Neural crest cell (in vitro differentiated cells): ENCODE measurements at places on chromosomes 2 and 18.

DNA sequence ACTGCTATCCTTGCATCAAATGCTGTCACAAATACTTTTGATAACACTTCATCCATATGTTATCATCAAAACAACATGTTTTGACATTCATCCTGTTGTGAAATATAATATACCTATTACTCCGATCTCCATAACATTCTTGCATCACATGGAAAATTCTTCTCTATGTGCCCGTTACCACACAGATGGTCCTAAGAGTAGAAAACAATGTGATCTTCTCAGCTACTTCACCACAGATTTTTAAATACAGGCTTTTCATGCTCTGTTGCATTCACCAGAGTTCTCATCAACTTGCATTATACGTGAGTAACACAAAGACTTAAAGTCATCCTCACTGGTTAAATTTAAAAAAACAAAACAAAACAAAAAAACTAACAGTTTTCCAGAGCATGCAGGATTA lies 1603.3 kb upstream of the ZEB2 start:
- no peak for DNase-seq

DNA sequence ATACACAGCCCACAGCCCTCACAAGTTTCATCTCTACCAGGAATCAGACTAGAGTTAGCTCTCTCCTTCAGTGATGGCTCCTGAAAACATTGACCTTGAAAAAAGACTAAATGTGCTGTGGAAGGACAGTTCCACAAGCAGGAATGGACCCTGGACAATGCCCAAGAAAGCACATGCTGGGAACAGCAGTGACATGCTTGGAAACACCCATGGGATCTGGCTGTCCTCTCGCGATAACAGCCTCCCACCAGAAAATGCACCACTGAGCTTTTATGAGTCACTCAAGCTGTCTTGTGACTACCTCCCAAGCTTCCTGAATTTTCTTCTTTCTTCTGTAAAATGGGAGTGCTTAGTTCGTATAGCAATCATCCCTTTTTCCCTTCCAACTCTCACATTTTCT lies 269.2 kb downstream of the LRATD1 start:
- no peak for DNase-seq

DNA sequence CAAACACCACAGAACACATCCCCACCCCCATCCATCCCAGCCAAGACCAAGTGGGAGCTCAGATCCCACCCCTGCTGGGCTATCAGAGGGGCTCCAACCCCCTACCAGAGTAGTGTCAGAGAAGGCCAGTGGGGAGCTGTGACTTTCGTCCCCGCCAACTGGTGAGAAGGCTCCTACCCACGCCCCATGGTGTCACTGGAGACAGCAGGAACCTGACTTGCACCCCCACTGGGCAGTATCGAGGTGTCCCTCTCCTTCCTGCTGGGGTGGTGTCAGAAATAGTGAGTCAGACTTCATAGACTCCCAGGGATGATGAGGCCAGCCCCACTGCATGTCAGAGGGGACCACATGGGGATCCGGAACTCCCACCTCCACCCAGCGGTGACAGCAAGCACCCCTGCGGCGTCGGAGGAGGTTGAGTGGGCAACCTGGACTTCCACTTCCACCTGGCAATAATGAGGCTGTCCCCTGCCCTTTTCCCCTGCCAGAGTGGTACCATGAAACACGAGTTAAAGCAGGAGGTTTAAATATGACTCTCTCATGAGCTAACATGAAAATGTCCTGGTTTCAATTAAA lies 106.7 kb downstream of the CTIF start:
- no peak for DNase-seq

DNA sequence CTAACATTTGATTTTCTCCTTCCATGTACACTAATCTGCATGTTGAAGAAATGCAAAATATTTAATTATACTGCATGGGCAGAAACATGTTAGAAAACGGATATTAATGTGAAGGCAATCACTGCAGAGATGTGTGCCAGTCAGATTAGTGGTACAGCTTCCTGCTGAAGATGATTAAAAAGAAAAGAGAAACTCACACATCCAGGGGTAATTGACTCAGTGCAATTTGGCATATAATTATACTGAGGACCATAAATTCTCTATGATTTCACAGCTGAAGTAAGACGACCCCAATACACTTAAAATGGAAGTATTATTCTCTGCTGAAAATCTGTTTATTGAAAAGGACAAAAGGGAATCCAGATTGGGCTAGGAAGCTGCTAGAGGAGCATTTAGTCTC lies 243.4 kb downstream of the TGIF1 start:
- no peak for DNase-seq

DNA sequence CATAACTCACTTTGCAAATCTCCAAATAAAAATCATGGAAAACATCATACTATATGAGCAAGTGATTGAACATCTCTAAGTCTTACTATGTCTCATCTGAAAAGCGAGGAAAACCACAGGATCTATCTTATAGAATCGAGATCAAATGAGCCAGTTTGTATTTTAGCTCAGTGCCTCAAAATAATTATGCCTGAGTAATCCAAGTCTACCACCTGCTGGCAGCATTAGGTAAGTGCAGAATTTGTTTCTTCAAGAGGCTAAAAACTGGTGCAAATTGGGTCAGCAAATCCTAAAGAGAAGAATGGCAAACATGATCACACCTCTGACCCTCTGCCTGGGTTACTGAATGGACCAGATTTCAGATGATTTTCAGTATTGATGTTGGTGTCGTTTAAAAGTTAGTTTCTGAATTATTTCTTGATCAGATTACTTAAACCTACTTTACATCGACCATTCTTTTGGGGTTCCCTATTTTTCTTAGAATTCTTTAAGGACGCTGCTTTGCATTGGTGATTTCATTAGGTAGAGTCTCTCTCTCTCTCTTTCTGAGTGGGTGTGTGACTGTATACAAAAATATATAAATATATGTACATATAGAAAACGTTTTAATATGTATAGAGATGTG lies 12.7 kb upstream of the FHOD3 start:
- peak; percentile 45 for DNase-seq

GRCh38 chr2:27735263-27735904 lies 36.1 kb upstream of the MRPL33 start:
- DNase-seq, result peak; percentile 26

- DNase-seq, result no peak
These were observed 121.8 kb downstream of the MTX2 start for GRCh38 chr2:176391148-176391419.

DNA sequence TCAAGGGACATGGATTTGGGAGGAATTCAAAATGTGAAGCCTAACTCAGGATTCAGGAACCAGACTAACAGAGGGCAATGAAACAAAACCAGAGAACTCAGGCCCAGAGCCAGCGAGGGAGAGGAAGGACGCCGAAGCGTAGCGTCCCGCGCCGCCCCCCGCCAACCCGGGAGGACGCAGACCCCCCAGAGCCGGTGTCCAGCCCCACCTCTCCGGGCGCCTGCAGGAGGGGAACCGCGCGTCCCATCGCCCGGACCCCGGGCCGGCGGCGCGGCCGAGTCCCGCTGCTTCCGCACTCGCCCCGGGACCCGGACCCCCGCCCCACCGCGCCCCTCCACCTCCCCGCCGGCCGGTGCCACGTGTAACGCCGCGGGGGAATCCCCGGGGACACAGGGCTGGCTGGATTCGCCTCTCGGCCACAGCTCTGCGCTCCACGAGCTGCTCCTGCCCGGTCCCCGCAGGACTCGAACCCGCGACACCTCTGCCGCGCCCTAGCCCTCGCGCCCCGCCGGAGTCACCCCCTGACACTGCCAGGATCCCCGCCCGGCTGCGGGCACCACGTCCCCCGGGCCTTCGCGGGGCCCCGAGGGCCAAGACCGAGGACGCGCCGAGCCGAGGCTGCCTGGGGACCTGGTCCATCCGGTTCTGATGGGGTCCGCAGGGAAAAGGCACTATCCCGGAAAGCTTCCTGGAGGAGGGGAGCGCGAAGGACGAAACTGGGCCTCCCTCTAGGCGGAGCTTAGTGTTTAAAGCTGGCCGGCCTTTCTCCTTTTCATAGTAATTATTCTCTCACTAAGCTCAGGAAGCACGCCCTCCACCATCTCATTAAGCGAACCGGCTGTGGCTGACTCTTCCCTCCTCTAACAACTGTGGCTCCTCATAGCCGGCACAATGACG lies 40.4 kb upstream of the FAM124B start:
- no peak for DNase-seq

DNA sequence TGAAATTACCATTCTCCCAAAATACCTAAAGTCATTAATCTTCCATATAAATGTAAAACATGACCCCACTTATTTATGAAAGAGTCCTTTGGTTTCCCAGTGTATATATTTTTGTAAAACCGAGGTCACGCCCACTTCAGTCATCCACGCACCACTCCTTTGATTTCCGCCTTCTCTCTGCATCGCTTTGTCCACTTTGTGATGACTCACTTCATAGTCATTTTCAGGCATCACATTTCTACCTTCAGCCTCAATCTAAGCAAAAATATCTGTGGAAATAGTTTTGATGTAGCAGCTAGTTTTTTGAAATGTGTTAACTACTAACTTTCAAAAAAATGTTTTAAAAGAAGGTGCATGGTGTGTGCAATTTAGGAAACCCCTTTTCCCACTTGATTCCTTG lies 793.5 kb upstream of the SOX11 start:
- DNase-seq, result no peak

DNA sequence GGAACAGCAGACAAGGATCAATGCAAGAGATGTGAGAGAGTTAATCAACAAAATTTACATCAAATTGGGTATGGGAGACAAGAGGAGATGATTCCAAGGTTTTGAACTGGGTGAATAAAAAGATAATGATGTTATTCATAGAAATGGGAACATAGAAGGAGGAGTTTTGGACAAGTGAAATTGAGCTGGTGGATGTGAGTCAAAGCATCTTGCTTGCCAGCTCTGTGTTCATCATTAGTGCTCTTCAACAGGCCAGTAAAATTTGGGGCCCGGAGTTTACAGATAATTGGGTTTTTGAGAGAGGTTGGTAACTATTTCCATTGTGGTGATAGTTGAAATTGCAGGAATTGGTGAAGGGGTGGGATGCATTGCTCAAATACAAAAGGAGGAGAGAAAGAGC lies 69.9 kb upstream of the CAVIN2 start:
- DNase-seq, result no peak

DNA sequence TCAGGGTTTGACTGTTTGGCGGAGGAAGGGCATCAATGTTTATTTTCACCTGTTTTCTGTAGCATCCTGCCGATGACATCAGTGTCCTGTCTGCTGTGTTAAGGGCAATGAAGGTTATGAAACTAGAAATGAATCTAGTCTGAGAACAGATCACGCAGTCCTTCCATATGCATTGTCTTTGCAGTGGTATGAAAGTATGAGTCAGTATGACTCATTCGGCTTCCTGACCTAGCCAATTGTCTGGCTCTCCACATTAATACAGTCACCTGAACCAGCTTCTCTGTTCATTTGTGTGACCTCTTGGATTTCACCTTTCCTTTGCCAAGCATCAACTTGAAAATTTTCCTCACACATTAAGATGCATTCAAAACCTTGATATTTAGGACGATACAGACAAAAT lies 353.8 kb downstream of the RND3 start:
- DNase-seq, result no peak

GRCh38 chr18:76445275-76445674 lies 49.8 kb downstream of the ZNF516 start:
- DNase-seq, result no peak

DNA sequence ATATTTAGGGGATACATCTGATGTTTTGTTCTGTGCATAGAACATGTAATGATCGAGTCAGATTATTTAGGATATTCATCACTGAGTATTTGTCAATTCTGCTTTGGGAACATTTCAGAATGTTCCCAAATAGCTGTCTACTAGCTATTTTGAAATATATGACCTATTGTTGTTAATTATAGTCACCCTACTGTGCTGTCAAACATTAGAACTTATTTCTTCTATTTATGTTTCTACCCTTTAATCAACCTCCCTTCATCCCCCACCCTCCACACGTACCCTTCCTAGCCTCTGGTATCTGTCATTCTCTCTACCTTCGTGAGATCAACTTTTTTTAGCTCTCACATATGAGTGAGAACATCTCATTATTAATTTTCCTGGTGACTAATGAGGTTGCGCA lies 40.9 kb downstream of the ANKRD12 start:
- no peak for DNase-seq

GRCh38 chr2:148812306-148812705 lies 62.7 kb upstream of the KIF5C start:
- no peak for DNase-seq

GRCh38 chr2:241217320-241218031 lies 29.0 kb downstream of the ANO7 start:
- peak; percentile 60 for DNase-seq

GRCh38 chr2:27804146-27804545 lies 32.6 kb downstream of the MRPL33 start:
- DNase-seq, result no peak

- DNase-seq, result no peak
These were observed 711.2 kb upstream of the CDH7 start for GRCh38 chr18:65039578-65039977.

DNA sequence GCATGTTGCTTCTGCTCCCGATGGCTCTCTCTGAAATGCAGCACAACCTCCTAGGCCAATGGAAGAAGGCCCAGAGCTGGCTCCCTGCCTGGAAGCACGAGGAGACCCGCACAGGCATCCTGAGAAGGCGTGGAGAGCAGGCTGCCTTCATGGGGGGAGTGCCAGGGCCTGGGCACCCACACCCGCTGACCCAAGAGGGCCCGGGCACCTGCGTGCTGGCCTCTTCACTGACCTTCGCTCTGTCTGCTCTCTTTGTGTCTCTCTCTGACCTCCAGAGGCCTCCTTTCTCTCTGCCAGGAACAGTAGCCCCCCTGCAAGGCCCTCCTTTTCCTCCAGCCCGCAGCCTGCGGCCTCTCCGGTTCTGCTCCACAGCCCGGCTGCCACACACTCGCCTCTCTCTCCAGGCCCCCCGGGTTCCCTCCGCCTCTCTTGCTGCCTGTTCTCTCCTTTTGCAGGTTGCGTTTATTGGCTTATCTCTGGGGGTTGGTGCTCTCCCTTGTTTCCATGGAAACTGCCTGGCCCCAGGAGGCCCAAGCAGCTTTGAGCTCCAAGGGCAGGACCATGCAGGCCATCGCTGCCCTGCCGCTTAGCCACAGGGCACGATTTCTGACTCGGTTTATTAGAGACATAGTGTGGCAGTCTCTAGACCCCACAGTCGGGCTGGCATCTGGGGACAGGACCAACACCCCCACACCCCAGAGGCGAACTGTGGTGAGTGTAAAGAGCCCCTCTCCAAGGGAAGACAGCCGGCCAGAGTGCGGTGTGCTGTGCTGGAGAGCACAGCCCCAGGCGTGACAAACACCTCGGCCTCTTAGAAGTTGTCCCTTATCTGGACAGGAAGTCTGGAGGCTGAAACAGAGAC lies 1.7 kb downstream of the MZT2B start:
- DNase-seq, result peak; percentile 46

GRCh38 chr2:174752403-174753037 lies 11.8 kb downstream of the CHRNA1 start:
- DNase-seq, result no peak

- DNase-seq, result no peak
These were observed 31.0 kb upstream of the MAP3K20 start for GRCh38 chr2:173044686-173045085.

GRCh38 chr2:205461678-205462665 lies 220.3 kb upstream of the NRP2 start:
- no peak for DNase-seq

GRCh38 chr2:223747392-223748042 lies 89.9 kb downstream of the AP1S3 start:
- no peak for DNase-seq

- peak; percentile 56 for DNase-seq
These were observed at the start of gene SP5 for GRCh38 chr2:170715062-170715931. Gene SP5, plus strand, starts transcription at chr2:170715337. Its CDS starts 176 bp downstream, at chr2:170715513.
